Hematopoietic multipotent progenitor cell treated with erythropoietin and hydrocortisone succinate and interleukin-3 and kit ligand, for 8 days (in vitro differentiated cells): ENCODE measurements at places on chromosomes 2 and 18.

DNA sequence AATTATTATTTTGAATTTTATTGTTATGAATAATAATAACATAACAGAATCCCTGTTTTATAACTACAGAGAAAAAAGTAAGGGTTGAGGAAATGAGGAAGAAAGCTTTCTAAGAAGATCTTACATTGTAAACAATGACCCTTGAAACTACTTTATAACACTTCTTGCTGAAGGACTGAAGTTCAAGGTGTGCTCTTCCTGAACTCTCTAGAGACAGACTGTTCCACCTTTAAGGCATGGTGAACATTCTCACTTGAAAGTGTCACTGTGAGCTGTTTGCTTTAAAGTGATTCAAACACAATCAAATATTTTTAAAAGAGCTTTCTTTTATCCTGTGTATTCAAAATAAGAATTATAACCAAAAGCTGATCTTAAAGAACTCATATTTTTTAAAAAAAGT, 131.5 kb downstream of the DNAH7 start:
- no peak for DNase-seq

DNA sequence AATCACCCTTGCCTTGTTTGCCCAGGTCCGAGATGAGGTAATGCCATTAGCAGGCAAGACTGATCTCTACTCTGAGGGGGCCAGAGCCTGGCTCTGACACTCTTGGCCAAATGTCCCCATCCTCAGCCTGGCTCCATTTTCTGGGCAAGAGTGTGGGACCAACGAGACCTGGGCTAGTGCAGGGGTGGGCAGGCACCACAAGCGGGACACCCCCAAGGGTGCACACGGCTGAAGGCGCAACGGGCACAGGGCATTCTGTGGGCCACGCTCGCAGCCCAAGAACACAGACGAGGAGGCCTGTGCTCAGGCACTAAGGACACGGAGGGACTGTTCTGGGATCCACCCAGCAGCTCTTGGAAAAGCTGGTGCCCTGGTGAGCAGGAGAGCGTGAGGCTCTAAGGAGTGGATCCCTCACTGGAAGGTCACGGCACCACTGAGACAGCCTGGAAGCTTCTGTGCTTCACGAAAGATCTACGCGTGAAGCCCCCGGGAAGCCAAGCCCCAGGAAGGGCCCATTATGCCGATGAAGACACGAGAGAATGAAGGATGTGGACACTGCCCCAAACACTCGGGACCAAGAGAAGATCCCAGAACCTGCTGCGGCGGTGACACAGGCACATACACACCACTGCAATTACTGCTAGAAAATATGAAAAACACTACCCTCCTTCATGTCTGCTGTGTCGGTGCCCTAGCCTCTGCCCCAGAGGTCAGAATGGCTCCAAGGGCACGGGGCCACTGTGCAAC, 138.2 kb downstream of the HDAC4 start:
- no peak for DNase-seq

DNA sequence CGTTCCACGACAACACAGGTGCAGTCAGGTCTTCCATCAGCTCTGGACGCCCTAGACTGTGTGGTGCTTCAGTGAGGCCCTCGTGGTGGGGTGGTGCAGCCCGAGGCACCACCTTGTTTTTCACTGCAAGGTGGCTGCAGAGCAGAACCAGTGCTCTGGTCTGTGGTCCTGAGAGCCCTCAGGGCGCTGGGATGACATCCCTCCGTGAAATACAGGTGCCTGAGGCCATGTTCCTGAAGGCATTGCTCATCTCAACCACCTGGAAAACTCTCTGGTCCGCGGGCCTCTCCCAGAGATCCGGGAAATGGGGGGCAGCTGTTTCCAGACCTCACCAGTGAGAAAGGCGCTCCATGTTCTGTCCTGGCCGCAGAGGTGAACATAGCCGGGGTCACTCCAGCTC, 119.2 kb downstream of the ACOXL start:
- DNase-seq: no peak

DNA sequence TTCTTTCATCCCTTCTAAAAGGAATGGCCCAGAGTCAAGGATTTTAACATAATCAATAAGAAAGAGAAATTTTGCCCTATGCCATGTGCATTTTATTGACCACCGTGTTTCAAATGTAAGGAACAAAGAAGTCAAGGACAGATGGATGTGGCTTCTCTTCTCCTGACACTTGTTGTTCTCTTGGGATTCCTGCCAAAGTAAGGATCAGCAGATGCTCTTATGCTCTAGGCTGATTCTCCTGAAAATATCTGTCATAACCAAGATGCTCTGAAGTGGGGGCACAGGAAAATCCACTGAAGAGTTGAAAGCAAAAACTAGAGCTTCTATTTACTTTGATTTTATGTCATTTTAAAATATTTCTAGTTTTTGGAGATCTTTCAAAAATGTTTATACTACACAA, 72.9 kb upstream of the SYT4 start:
- no peak for DNase-seq

DNA sequence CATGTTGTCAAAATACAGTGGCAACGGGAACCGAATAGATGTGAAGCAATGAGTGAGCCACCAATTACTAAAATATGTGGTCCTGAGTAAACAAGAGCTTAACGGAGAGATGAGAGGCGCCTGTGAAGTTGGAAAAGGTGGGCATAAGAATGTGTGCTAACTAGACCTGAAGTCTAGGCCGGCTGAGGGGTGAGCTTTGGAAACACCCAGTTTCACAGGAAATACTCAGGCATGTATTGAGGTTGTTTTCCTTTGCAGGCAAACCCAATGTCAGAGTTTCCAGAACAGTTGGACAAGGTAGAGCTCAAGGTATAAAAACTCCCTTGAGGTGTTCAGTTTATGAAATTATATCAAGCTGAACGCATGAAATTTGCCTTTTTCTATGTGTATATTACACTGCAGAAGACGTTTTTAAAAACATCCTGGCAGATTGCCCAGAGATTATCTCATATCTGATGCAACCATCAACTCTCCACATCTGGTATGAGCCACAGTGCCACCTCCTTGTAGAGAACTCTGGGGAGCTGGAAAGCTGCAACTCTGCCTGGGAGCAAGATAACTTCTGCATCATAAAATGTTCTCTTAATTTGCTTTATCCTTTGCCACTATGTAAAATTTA, 3.9 kb upstream of the WDSUB1 start:
- DNase-seq: peak; percentile 54

DNA sequence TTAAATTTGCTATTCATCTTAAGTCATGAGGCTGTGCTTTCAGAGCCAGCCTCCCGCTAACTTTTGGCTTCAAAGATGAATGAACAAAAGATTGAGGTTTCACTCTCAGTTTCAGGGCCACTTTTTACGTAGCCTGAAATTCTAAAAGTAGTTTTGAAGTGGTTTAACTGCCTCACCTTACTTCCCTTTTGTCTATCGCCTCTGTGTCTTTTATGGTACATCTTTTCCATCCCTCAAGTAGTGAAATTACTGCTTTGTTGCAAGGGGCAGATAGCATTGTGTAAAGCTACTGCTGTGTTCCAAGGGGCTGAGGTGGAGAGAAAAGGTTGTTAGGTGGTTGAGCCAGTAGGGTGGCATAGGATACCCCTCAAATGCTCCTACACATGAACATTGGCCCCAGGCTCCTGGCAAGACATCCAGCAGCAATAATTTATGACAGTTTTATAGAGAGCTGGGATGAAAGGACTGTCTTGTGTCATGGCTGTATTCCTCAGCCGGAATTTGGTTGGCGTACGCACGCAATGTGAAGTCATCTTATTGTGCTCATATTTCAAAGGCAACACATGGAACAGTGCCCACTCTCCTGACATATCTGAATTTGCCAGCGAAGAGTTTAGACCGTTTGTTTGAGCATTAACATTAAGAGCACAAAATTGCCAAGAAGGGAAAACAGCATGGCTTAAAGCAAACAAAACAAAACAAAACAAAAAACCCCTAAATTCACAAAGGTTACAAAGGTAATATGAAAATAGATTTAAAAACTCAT, 32.2 kb downstream of the QPCT start:
- no peak for DNase-seq

GRCh38 chr2:161230959-161231358, 70.7 kb downstream of the TANK start:
- DNase-seq: no peak

GRCh38 chr2:119276864-119277263, 53.2 kb downstream of the STEAP3 start:
- DNase-seq: no peak

GRCh38 chr2:138979131-138979785, 199.1 kb upstream of the NXPH2 start:
- DNase-seq: no peak

- no peak for DNase-seq
Measured at GRCh38 chr2:231655488-231655887, 52.8 kb upstream of the PTMA start.

- no peak for DNase-seq
Measured at GRCh38 chr2:158325031-158325781, 131.3 kb downstream of the CCDC148 start.

GRCh38 chr2:41965173-41965908, 82.5 kb upstream of the PKDCC start:
- DNase-seq: no peak

- no peak for DNase-seq
Measured at GRCh38 chr18:74525741-74526140, 8.6 kb upstream of the CNDP1 start.

GRCh38 chr2:114022360-114023085, 132.6 kb downstream of the ACTR3 start:
- no peak for DNase-seq

- no peak for DNase-seq
Measured at GRCh38 chr2:144256996-144257707, 262.8 kb downstream of the ZEB2 start.

DNA sequence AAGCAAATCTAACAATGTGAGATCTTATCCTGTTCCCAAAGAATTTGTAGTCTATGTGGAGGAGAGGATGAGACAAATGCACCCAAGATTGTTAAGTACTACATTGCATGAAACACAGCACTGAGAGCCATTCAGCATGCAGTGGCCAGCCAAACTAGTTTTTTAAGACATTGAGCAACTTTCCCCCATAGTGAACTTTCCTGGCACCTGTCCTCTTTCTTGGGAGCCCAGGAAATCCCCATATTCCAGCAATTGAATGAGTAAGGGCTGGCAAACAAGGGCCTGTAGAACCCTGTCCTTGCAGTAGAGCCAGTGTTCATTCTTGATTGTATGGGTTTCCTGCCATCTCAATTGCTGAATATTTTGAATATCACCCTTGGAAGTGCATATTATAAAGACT, 58.8 kb upstream of the FIGN start:
- DNase-seq: no peak

- no peak for DNase-seq
Measured at GRCh38 chr2:54247115-54247514, 8.9 kb downstream of the TSPYL6 start.

DNA sequence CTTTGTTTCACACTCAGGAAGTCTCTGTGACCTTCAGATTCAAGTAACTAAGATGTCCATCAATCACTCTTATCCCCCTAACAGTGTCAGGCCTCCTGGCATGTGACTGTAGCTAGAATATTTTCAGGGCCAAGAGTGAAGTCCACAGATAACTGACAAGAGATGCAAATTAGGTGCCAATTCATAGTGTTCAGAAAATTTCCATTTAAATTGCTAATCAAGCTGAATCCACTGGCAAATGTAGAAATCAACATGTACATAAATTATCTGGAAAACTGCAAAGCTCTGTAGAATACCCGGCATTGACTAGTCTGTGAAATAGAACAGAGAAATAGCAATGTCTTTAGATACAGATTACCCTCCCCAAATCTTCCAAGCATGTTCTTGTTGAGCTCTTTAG, 38.6 kb upstream of the ARL4C start:
- DNase-seq: no peak

- no peak for DNase-seq
Measured at GRCh38 chr2:48779019-48779716, 23.6 kb upstream of the LHCGR start.

- no peak for DNase-seq
Measured at GRCh38 chr18:61201511-61201910, 131.7 kb upstream of the CDH20 start.

DNA sequence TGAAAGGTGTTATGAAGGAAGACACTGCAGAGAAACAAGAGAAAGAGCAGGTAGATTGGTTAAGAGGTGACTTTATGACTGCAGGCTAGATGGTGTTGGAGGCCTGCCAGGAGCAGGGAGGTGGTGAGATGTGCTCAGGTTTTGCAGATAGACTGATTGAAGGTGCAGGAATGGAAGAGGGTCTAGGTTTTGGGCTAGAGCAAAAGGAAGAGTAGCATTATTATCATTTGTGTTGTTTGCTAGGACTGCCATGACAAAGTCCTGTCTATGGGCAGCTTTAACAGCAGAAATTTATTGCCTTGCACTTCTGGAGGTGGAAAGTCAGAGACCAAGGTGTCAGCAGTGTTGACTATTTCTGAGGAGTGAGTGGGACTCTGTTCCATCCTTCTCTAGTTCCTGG, 172.9 kb upstream of the SOX11 start:
- no peak for DNase-seq
